ENCODE measurements at places on chromosomes 11 and 22. TPM values are rescaled to one million over a fixed set of nuclear protein-coding genes. Genes with fewer than 3 reads are reported as not detected.

Gene SLC17A6
- not detected for polyA plus RNA-seq

Gene UNC93B1
- 112 TPM for polyA plus RNA-seq

DNA sequence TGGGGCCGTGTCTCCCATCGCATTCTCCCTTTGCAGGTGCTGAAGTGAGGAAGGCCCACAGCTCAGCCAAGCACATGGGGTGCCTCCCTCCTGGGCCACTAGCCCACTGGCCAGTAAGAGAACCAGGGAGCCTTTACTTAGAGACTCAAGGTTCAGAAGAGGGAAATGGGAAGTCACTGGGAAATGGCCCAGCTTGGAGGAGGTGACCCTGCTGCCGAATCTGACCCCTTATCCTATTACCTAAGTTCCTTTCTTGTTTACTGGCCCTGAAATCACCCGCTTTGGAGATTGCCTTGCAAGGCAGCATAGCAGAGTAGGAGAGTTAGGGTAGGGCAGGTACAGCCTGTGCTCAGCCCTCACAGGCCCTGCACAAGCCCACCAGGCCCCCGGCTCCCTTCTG lies 24.4 kb downstream of the UPB1 start:
- H3K27ac ChIP-seq, result peak overlapping the region; percentile 21
- no peaks in the 10 kb centered on the region for H3K27me3 ChIP-seq
- no peak overlapping the region for H3K4me3 ChIP-seq

DNA sequence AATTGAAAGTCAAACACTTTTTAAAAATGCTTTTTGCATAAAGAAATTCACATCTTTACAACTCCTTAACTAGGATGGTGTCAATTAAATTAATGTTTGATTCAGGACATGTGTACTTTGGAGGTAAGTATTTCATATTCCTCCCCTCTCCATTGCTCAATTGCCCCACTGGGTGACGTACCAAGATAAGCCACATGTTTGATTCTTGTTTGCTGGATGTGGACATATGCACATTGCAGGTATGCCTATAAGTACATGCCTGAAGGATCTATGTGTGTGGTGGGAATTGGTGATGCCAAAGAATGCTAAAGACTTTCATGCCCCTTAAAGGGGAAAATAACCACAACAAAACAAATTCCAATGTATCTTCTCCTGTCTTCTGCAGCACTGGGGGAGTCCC lies 5.8 kb downstream of the CD44 start:
- H3K4me3 ChIP-seq, result peak overlapping the region; percentile 81
- H3K27me3 ChIP-seq, result no peaks in the 10 kb centered on the region
- no peaks in the 10 kb centered on the region for H3K36me3 ChIP-seq
- H3K4me1 ChIP-seq, result peaks cover 94% of the 10 kb centered on the region

GRCh38 chr22:45584121-45584570 lies 81.5 kb downstream of the FBLN1 start:
- no peak for DNase-seq
- H3K4me1 ChIP-seq, result no peaks in the 10 kb centered on the region
- H3K4me3 ChIP-seq, result no peak overlapping the region
- no peak overlapping the region for H3K27ac ChIP-seq

GRCh38 chr11:61331651-61332050 lies 1.3 kb downstream of the DDB1 start:
- H3K27me3 ChIP-seq, result no peaks in the 10 kb centered on the region
- DNase-seq, result no peak
- peak overlapping the region; percentile 99 for H3K4me3 ChIP-seq
- H3K36me3 ChIP-seq, result peaks cover 33% of the 10 kb centered on the region
- peaks cover 47% of the 10 kb centered on the region for H3K4me1 ChIP-seq

DNA sequence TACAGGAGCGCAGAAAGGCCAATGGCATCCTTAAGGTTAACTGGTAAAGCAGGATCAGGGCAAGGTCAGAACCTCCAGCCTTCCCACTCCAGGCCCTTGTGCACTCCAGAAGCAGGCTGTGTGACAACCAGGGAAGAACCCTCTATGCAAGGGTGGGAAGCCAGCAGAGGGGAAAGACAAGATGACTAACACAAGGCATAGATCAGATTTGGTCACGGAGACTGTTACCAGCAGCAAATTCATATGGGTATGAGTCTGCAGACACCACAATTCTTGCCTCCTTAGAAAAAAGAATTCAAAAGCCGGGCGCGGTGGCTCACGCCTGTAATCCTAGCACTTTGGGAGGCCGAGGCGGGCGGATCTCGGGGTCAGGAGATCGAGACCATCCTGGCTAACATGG lies 39.8 kb upstream of the MTNR1B start:
- H3K36me3 ChIP-seq, result no peaks in the 10 kb centered on the region
- no peak overlapping the region for H3K27ac ChIP-seq
- H3K4me1 ChIP-seq, result no peaks in the 10 kb centered on the region
- H3K27me3 ChIP-seq, result no peaks in the 10 kb centered on the region
- H3K4me3 ChIP-seq, result no peak overlapping the region
- DNase-seq, result no peak

DNA sequence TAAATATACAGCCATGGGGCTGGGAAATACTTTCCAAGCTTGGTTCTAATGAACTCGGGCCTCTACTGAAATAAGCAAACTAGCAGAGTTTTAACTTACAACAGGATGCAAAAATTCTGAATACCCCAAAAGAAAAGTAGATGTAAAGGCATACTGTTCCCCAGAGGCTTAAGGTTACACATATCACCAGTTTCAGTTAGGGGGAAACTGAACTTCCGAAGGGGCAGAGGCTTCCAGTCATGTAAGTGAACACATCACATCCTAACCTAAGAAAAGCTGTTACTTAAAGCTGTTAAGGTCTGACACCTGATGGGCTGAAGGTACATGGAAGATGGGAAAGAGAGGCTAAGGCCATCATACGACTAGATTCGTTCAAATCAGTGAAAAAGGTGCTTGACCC lies 2.3 kb downstream of the GAB2 start:
- H3K27me3 ChIP-seq, result no peaks in the 10 kb centered on the region
- peak overlapping the region; percentile 24 for H3K4me3 ChIP-seq
- H3K4me1 ChIP-seq, result peaks cover 4% of the 10 kb centered on the region
- peaks cover 3% of the 10 kb centered on the region for H3K36me3 ChIP-seq
- no peak overlapping the region for H3K27ac ChIP-seq
- DNase-seq, result no peak

- no peaks in the 10 kb centered on the region for H3K27me3 ChIP-seq
- H3K27ac ChIP-seq, result no peak within 1 kb of the TSS
- peaks cover 7% of the 10 kb centered on the region for H3K36me3 ChIP-seq
- peaks cover 28% of the 10 kb centered on the region for H3K4me1 ChIP-seq
Measured at GRCh38 chr22:21632237-21632895, at the start of gene CCDC116. TSS of gene CCDC116 (plus strand) at chr22:21632760. CDS start at chr22:21633182, 422 bp downstream.

Data from spleen (tissue), 13 donors.